Bladder microvascular endothelial cell (primary cell): ENCODE measurements at places on chromosomes 3 and 15. TPM values are rescaled to one million over a fixed set of nuclear protein-coding genes. Genes with fewer than 3 reads are reported as not detected.

Gene IQCH
- 0.65 and 2.5 TPM in 2 replicates for total RNA-seq

Gene B3GNT5
- total RNA-seq, result 11.0 and 32.7 TPM in 2 replicates

Gene SHF
- total RNA-seq, result 0.65 and 2.2 TPM in 2 replicates

Gene WWTR1
- total RNA-seq, result 46.1 and 139 TPM in 2 replicates

Gene ASB7
- 10.0 and 22.5 TPM in 2 replicates for total RNA-seq

Gene BCL2A1
- total RNA-seq, result 0.19 TPM in 1 of 2 replicates, not detected in the other

Gene ZPLD1
- not detected in 2 replicates for total RNA-seq

Gene GABRR3
- total RNA-seq, result not detected in 2 replicates

Gene SLC12A6
- 15.2 and 34.8 TPM in 2 replicates for total RNA-seq
